ENCODE measurements at places on chromosomes 6 and 20.

DNA sequence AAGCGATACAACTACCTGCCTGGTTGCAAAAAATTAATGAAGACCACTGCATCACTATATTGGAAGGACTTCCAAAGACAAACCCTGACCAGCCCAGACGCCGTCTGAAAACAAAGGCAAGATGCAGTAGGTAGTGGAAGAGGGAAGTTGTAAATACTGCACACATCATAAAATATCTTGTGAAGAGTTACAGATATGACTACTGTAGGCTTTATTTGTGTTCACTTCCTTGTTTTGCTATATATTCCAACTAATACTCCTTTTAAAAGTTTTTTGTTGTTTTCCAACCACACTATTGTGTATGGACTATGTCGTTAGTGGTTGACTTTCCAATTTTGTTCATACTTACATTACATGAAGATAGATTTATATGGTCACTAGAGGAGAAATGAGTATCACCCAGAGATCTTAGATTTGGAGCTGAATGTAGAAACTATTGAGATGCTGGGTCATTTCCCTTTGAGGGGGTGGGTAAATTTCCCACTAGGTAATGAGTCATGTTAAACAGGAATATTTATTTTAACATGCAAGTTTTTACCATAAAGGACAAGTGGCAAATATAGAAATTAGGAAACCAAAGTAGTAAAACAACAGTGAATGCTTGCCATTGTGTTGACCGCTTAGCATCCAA, 16.6 kb upstream of the TXLNB start:
- no peak for DNase-seq

DNA sequence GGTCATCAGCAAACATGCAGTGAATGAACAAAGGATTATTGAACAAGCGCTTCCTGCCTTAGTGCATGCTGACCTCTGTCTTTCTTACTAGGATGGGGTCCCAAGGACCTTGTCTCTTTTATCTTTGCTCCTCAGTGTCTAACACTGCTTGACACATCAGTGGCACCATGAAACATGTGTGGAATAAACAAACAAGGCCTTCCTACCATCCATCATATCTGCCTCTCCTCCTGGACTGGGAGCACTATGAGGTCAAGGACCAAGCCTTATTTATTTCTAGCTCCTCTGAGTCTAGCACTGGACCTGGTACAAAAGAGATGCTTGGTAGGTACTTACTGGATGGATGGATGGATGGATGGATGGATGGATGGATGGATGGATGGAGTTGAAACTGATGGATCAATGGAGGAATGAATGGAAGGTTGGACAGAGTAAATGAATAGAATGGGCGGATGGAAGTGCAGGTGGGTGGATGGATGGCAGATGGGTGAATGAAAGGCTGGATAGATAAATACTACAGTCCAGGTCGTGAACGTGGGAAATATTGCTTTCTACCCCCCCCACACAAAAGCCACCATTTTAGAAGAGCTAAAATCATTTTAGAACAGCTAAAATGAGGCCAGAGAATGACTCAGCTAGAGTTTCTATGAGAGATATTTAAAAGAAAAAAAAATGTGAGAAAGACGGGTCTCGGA, 104.1 kb upstream of the PTPN1 start:
- no peak for DNase-seq

DNA sequence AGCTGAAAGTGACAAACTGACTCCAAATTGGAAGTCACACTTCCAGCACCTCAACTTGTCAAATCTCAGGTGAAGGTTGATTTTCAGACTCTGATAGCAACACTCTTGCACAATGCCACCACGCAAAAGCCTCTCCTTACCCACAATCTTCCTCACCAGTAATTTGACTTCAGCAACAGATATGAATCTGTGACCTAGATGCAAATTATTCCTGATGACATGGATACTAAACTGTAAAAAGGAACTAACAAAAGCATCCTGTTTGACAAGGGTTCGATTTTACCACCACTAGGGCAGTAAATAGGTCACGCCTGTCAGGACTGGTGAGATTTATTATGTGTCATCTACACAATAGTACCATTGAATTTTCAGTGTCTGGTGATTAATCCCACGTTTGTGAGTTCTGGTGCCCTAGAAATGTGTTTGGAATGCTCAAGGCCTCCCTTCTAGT, 134.4 kb upstream of the COL21A1 start:
- DNase-seq: no peak

DNA sequence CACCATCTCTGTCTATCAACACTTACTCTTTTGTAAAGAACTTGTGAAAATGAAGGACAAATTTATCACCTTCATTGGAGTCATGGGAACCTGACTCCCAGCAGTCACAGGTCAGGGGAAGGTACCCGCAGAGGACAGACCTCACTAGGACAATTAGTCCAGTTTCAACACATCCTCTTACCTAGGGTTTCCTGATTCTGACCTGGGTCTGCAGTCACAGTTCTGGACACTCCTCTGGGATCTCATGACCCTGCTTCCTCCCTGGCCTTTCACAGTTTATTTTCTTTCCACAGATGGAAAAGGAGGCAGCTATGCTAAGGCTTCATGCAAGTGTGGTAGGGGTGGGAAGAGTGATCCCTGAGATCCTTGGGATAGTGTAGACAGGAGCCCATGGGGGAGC, 15.7 kb downstream of the HLA-A start:
- DNase-seq: no peak

DNA sequence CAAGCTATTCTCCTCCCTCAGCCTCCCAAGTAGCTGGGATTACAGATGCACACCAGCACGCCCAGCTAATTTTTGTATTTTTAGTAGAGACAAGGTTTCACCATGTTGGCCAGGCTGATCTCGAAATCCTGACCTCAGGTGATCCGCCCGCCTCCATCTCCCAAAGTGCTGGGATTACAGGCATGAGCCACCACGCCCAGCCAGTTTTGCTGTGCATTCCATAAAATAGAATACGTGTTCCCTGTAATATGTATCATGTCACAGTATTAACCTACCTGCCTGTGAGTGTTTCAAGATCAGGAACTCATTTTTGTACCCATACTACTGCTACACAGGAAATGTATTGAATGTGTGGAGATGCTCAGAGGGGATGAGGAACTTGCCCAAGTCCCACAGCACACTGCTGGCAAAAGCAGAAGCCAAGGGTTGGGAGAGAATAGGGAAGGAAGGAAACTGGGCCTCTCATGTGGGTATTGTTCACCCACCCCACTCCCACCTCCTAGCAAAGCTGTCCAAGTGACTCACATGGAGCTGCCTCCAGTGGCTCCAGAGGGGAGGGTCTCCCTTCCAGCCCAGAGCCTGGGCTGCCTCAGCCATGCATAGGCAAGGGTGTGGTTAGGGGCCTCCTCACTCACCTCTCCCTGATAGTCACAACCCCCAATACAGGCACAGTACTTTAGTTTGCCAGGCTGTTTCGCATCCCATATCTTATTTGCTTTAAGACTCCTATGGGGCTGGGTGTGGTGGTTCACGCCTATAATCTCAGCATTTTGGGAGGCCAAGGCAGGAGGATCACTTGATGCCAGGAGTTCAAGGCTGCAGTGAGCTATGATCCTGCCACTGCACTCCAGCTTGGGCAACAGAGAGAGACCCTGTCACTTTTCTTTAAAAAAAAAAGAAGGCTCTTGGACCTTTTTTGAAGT, 9.4 kb downstream of the HM13 start:
- DNase-seq: no peak

DNA sequence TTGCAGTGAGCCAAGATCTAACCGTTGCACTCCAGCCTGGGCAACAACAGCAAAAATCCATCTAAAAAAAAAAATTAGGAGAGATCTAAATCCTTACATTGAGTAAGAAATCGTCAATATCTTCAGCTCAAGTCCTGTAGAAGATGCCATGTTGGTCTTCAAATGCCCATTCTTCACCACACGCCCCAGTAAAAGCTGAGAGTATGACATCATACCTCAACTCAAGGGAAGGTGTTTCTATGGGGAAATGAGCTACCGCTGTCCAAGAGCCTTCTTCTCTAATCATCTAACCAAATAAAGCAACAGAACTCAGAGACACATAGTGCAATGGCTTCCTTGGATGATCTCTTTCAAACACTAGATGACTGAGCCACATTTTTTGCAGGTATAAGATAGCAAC, 2.5 kb upstream of the ZC3H12D start:
- no peak for DNase-seq

- DNase-seq: peak; percentile 74
Observed at GRCh38 chr6:90907931-90908655, 321.2 kb upstream of the MAP3K7 start.

DNA sequence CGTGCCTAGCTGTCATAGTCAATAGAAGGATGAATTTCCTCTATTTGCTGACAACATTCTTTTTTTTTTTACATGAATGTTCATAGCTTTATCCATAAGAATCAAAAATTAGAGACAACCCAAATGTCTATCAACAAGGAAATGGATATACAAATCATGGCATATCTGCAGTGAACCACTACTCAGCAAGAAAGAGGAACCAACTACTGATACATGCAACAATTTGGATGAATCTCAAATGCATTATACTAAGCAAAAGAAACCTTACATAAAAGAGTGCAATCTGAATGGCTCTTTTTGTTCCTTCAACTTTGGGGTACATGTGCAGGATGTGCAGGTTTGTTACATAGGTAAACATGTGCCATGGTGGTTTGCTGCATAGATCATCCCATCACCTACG, 17.7 kb upstream of the MCM9 start:
- no peak for DNase-seq

DNA sequence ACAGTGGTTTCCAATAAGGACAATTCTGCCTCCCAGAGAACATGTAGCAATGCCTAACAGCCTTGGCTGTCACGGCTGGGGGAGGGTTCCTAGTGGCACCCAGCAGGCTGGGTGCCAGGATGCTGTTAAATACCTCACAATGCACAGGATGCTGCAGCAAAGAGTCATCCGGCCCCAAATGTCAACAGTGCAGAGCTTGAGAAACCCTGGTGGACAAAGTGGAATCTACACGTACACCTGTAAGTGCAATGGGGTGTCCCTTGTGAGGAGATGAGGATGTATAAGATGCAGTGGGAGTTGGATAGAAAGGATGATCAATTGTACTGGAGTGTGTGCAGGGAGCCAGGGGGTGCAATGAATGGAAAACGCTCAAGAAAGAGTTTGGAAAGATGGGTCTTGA, 142.4 kb downstream of the FNDC1 start:
- DNase-seq: peak; percentile 6

DNA sequence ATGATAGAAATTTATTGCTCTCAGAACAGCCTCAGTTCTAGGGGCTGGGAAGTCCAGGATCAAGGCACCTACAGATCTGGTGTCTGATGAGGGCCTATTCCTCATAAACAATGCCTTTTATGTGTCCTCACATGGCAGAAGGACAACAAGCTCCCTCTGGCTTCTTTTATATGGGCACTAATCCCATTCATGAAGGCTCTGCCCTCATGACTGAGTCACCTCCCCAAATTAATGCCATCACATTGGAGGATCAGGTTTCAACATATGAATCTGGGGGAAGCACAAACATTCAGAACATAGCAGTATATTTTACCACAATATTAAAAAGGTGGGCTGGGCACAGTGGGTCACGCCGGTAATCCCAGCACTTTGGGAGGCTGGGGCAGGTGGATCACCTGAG, 58.5 kb upstream of the CCN6 start:
- no peak for DNase-seq

DNA sequence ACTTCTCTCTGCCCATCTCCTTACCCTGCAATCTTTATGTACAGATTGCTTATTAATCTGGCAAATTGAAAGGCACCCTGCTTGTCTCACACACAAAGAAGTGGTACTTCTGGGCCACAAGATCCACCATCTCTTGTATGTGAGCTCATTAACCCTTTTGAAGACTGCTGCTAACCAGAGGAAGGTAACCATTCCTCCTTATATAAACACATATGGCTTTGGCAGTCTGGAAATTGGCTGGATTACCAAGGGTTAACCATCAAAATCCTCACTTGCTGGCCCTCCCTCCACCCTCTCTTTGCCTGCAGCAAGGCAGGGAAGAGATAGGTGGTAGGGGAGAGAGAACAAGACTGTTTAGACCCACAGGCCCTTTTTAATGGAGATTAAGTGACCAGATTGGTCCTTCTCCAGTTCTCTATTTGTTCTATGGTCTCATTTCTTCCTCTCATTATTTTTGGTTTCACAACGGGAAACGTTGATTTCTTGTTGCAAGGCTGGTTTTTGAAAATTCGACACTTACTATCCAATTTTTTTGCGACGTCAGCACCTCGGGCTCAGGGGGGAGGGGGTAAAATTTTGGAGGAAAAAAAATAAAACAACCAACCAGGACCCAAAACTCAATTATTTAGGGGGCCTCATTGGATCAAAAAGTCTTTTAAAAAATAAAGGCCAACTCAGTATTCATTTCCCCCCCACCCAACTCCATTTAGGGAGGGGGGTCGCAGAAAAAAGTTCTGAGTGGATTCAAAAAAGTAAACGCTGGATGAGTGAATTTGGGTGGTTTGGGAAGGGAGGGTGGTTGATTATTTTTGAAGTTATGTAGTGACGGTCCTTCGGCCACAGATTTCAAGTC, 859 bp downstream of the PPP1R10 start:
- peak; percentile 47 for DNase-seq

GRCh38 chr6:53294095-53294494, 54.7 kb downstream of the ELOVL5 start:
- no peak for DNase-seq

DNA sequence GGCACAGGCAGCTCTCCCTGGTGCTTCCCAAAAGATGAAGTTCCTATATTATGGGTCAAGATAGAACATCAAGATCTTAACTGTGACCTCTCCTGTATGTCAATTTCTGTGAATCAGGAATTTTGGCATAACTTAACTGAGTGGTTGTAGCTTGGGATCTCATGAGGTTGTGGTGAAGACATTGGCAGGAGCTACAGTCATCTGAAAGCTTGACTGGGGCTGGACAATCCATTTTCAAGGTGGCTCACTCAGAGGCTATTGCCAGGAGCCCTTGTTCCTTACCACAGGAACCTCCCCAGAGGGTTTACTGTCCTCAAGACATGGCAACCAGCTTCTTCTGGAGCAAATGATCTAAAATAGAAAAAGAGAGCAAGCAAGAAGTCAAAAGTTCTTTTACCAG, 252.2 kb downstream of the ADGB start:
- no peak for DNase-seq

DNA sequence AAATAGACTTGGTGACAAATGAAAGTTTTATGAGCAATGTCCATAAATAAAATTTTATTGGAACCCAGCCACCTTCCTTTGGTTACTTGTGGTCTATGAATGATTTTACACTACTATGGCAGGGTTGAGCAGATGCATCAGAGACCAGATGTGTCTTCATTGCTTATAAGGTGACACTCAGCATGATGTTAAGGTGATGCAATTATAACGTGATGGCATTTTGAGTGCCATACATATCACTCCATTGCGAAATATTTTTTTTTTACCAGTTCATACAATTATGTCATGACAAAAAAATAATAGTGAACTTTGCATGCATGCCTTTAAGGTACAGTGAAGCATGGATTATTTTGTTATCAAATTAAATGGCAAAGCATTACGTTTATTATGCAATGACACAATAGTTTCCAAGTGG, 96.0 kb downstream of the ADTRP start:
- DNase-seq: no peak

DNA sequence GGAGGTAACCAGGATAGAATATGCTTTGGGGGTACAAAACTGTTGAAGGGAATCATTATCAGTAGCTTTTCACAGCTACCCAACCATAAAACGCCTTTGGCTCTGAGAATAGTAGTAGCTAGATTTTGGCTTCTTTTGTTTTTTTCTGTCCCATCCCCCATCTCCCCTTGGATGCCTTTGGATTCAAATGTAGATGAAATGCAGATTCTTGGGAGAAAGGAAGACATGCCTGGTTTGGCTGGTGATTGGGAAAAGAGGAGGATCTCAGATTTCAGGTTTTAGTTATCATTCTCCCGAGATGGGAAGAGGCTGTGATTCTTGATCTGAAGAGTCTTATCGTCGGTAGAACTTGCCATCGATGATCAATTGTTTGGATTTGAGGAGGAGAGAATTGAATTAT, 3.5 kb upstream of the CDYL start:
- DNase-seq: no peak

GRCh38 chr6:31568537-31568961, 3.5 kb upstream of the LTA start:
- DNase-seq: peak; percentile 74
